Tibial nerve (tissue), 4 donors: ENCODE measurements at places on chromosomes 6 and 20. TPM values are rescaled to one million over a fixed set of nuclear protein-coding genes. Genes with fewer than 3 reads are reported as not detected.

DNA sequence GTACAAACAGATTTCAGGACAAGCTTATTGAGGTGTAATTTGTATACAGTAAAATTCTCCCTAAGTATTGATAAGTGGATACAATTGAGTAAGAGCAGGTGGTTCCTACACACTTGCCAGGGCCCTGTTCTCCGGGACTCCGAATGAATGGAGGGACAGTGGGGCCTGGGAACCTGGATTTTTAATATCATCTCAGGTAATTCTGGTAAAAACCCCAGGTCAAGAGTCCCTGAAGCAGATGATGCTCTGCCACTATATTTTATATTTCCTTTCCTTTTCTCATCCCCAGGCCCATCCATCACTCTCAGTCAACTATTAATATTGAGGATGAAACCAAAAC lies 104.9 kb downstream of the FYN start:
- DNase-seq, result no peak

The CAGE1 gene
- not detected for total RNA-seq

The SPDEF gene
- total RNA-seq, result not detected

The UST gene
- total RNA-seq, result 13.5 TPM

The CNKSR3 gene
- total RNA-seq, result 15.5 TPM

GRCh38 chr20:58433759-58434158 lies 44.7 kb downstream of the VAPB start:
- no peak for DNase-seq

The VARS2 gene
- total RNA-seq, result 26.2 TPM

DNA sequence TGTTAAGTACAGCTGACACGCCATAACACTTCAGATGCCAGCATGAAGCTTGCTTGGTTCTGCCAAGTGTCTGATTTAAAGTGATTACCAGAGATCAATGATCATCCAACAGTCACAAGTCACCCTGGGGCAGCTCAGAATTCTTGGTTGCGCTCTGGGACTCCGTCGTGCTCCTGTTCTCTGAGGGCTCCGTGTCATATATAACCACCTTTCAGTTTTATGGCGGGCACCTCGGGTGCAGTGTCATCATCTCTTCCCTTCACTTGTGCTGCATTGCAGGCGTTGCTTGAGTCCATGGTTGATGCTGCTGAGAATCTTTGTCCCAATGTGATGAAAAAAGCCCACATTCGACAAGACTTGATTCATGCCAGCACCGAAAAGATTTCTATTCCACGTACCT lies 101.4 kb upstream of the SCGN start:
- no peak for DNase-seq

The FUT9 gene
- total RNA-seq, result not detected

DNA sequence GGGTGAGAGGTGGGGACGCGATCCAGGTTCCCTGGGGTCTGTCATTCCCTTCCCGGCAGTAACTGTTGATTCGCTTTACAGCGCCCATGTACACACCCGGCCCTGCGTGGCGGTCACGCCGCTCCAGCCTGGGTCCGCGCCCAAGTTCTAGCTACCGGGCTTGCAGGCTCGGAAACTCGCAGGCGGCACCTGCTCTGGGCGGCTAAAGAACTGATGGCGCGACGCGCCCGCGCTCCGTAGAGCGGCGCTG lies 1.4 kb upstream of the POU3F2 start:
- no peak for DNase-seq

DNA sequence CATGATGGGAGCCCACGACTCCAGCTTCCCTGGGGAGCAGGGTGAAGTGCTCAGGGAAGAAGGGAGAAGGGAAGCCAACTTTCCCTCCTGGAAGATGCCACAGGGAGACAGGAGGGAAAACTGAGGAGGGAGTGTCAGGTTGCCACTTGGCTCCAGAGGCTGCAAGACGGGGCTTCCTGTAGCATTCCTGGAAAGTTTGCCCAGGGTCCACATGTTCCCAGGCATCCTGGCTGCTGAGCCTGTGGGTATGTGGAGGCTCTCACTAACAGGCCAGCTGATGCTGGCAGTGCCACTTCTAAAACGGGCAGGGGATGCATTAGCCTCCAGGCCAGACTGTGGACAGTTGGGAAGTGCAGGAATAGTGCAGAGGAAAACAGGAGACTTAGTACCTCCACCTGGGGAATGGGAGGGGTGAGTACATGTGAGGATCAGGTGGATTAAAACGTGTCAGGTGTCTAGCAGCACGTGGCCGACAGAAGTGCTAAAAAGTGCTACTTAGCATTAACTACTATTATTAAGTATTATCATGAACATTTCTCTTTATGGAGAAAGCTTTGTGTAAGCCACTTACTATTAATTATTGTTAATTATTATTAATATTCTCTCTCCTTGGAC lies 33.2 kb downstream of the BANF2 start:
- DNase-seq, result no peak

The SLC52A3 gene
- 1.4 TPM for total RNA-seq

GRCh38 chr6:100344761-100345160 lies 120.0 kb downstream of the SIM1 start:
- DNase-seq, result no peak

- no peak for DNase-seq
Measured at GRCh38 chr6:24513602-24514001, 18.8 kb downstream of the ALDH5A1 start.

DNA sequence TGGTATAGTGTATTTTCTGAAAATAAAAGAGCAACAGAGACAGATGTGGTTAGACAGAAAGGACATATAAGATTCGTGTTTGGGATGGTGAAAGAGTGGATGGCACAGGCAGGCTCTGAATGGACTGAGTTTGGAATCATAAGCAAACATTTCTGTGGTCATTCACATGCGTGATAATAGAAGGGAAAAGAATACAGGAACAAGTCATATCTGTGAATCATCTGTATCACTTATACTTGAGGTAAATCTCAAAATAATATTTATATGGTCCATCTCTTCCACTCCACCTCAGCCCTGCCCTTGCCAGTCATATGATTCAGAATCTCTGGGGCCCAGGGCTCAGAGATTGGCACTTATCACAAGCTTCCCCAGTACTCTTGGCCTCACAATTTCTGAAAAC lies 535.1 kb downstream of the BCKDHB start:
- no peak for DNase-seq
